Fibroblast of mammary gland (primary cell): ENCODE measurements at places on chromosomes 2 and 18.

GRCh38 chr2:225495706-225496105, 96.2 kb downstream of the NYAP2 start:
- DNase-seq, result no peak

- no peak for DNase-seq
Observed at GRCh38 chr2:15971351-15971750, 31.0 kb downstream of the MYCN start.

- DNase-seq, result no peak
Observed at GRCh38 chr18:61368001-61368400, 34.8 kb downstream of the CDH20 start.

DNA sequence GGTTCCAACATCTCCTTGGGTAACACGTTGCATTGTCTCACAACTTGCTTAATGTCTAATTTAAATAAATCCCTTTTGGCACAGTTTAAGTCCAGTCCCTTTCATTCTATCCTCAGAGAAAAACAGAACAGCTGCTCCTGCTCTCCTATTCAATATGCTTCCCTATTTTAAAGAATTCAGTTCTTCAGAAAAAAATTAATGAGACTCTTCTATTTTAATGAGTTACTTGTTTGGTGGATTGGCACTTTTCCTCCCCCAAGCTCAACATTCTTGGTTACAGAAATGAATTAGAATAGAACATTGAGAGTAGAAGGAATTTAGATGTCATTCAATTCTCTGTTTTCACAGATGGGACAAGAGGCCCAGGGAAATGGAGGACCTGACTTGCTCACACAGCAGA, 116.9 kb upstream of the ATP8B1 start:
- DNase-seq, result no peak

DNA sequence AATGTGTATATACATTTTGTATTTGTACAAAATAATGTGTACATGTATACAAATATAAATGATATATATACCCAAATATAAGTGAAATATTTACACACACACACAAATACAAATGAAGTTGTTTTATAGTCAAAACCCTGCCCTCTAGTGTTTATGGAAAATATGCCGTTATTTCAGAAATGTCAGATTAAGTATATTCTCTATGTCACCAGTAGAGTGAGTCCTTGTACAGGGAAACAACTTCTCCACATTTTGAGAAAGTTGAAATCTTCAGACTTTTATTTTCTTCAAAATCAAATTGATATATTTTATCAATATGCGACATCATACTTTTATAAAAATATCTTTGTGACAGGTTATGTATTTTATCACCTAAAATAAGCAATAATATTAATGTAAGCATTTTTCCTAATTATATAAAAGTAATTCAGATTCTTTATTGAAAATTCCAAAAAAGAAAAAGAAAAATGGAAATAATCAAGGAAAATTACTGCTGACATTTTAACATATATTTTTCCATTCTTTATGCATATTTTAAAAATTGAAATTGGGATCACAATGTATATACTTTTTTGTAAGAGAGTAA, 22.4 kb downstream of the ARL6IP6 start:
- DNase-seq, result peak; percentile 77

- peak; percentile 80 for DNase-seq
Observed at GRCh38 chr2:84495539-84496146, 20.7 kb upstream of the DNAH6 start.

DNA sequence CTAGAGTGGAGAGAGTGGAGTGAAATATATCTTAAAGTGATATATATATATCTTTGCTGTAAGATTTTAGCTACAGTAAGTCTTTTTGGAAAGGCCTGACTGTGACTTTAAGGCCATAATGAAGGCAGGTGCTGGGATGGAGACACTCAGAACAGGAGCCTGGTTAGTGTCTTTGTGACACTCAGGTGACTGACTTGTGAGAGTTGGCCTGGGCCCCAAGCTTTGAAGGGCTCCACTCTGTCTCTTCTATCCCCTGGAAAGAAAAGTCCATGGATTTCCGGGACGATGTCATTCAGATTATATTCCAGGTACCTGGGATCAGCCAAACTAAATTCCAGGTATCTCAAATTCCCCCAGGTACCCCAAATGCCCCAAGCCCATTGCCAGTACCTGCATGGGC, 276.6 kb downstream of the PDE11A start:
- DNase-seq, result no peak

DNA sequence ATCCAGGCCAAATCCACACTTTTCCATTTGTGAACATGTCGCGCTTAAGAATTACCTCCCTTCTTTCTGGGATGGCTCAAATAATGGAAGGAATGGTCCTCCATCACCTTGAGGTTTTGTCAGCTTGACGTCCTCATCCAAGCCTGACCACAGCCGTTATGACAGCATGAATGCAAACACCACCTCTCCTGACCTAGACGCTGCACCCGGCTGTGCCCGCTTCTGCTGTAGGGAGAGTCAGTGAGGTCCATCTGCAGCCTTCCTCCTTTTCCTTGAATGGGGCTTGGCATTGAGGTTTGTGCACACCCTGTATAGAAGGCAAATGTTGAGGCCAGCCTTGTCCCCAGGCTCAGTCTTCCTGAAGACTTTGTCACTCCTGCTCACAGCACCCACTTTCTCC, 85.5 kb downstream of the TGOLN2 start:
- no peak for DNase-seq

GRCh38 chr2:63399156-63399555, 189.1 kb downstream of the WDPCP start:
- no peak for DNase-seq

- peak; percentile 36 for DNase-seq
Observed at GRCh38 chr18:54612237-54612636, 21.2 kb downstream of the DYNAP start.

- no peak for DNase-seq
Observed at GRCh38 chr2:119254601-119255080, 31.0 kb downstream of the STEAP3 start.

DNA sequence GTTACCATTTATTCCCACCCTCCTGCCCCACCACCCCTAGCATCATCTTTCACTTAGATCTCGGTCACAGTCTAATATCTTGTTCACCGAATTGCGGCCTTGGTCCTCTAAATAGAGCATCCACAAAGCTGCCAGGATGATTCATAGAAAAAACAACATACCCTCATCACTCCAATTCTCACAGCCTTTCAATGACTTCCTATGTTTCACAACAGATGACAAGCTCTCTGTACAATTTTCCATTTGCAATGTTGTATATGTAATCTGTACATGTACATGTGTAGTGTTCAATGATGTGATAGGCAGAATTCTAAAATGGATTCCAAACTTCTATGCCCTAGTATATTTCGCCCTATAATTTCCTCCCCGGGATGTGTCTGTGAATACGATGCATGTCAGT, 675.6 kb upstream of the CELF4 start:
- no peak for DNase-seq

DNA sequence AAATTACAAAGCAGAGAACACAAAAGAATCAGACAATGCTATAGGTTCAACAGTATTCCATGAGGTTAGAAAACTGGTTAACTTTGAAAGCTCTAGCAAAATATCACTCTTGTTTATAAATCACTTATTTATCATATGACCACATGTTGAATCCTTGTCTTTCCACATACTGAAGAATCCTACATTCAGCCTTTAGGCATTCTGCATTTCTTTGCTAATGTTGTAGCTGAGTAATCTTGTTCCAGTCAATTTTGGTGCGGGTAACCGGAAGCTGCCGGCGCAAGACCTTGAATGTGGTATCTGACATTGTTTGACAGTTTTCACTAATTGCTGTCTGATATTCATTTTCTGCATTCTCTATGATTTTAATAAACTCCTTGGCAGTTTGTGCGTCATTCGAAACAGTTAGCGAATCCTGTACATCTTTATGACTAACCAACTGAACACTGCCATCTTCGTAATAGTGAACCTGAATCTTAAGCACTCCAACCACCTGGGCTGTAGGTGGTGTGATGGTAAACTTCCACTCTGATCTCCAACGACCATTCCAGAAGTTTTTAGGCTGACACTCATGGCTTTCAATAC, 154.1 kb downstream of the BAZ2B start:
- no peak for DNase-seq

DNA sequence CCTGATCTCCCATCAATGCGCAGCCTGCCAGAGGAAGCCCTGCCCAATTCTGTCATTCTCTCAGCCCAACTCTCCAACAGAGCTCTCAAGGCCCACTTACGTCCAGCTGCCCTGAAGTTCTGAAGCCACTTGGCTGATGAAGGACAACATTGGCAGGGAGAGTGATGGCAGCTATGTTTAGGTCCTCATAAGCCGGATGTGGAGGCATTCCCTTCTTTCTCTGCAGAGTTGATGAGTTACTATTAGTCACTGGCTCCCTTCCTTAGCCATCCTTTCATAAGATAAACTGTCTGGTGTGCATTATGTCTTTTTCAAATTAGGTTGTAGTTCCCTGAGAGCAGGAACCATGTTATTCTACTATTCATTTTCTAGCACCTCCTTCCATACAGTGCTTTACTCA, 22.5 kb upstream of the TACR1 start:
- DNase-seq, result peak; percentile 87

DNA sequence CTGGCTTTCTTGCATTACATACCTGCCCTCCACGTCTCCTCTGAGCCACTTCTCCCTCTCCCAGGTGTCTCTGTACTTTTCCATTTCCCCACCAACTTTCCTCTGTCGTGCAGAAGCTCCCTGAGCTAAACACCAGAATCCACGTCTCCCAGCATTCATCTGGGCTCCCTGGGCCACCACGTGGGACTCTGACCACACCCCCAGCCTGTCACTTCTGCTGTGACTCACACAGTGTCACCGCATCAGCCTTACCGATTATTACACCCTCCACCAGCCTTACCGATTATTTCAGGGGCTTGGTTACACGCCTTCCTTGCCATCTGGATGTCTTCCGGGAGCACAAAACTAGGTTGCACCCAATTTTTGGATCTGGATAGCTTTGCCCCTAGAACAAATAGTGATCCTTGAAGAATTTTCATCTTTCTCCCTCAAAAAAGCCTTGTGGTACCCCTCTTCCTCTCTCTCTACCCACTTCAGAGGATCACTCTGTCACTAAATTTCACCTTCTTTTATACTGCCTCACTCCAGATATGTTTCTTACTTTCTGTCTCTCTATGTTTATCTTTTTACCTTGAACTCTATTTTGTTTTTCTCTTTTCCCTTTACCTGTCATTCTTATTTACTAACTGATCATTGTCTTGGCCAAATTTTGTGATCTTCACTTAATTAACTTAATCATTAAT, 136.9 kb upstream of the CAB39 start:
- no peak for DNase-seq

DNA sequence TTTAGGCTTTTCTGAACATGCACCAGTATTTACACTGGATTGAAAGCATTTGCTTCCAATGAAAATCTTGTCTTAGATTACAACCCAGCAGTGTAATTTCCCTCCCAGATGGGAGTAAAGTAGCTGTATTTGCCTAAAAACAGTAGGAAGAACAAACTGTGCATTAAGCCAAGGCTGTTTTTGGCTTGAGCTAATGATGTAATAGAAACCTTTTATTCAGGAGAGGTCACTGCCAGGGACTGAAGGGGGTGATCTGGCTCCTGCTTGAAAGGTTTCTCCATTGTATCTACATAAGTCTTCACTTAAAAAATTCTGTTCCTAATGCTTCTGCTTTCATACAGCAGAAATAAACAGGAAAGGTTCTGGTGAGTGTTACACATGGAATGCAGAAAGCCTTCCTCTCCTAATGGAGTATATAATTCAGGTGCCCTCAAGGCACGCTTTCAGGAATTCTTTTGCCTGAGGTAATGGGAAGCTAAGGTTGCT, 74.4 kb downstream of the MEIS1 start:
- DNase-seq, result no peak

GRCh38 chr2:149538138-149538833, 49.3 kb downstream of the MMADHC start:
- DNase-seq, result no peak

GRCh38 chr2:18830962-18831361, 241.6 kb upstream of the NT5C1B start:
- no peak for DNase-seq

DNA sequence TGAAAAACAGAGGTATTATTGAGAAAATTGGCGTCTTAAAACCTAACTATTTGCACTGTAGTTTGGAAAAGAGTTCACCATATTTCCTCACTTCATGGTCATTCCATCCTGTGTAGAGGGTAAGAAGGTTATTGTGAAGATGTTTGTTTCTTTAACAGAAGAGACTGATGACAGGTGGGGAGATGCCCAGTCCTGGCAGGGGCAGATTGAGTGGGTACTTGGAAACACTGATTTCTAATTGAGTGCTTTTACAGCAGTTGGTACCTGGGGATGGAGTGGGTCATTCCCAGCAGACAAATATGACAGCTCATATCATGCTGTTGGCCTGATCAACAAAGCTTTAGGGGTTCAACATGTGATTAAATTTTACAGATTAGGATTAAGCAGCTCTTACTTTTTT, 67.5 kb downstream of the MYOM1 start:
- DNase-seq, result no peak

- no peak for DNase-seq
Observed at GRCh38 chr2:12164689-12165088, 418.3 kb downstream of the LPIN1 start.

- no peak for DNase-seq
Observed at GRCh38 chr18:51857989-51858388, 482.0 kb upstream of the DCC start.

DNA sequence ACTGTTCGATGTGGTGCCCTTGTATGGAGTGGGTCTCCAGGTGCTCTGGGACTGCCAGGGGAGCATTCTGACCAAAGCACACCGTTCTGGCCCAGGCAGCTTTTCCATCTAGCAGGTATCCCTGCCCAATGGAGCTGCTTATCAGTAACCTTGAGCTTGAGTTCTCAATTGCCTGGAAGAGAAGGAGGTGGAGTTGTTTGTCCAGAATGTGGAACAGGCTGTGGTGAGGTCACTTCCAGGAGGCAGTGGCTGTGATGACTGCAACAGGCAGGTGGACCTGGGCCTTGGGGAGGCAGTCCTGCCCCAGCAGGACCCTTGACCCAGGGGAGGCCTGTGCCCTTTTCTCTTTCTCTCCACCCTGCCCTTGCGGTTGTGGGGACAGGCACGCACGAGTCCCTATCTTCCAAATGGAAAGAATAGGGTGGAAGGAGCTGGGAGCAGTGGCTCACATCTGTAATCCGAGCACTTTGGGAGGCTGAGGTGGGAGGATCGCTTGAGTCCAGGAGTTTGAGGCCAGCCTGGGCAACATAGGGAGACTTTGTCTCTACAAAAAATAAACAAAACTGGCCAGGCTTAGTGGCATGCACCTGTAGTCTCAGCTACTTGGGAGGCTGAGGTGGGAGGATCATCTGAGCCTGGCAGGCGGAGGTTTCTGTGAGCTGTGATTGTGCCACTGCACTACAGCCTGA, 66.2 kb upstream of the MCFD2 start:
- DNase-seq, result no peak

- peak; percentile 57 for DNase-seq
Observed at GRCh38 chr2:161710131-161710915, 86.1 kb downstream of the SLC4A10 start.

- no peak for DNase-seq
Observed at GRCh38 chr2:54569745-54570301, 113.7 kb downstream of the SPTBN1 start.

DNA sequence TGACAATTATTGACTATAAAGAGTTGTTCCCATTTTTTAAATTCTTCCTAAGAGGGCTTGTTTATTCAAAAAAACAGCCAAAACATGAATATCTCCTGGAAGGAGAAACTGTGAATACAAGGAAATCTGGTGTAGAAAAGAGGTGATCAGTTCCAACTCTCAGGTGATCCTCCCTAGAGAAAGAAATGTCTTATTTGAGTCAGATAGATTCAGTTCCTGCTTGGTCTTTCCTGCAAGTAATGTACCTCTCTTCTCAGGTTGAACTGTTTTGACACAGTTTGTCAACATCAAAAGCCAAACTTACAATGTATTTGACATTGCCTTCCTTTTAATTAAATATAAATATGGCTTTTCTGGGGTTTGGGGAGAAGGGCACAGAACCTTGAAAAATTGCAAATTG, 567.4 kb downstream of the ARHGAP15 start:
- no peak for DNase-seq

GRCh38 chr2:209913786-209914345, 88.6 kb upstream of the RPE start:
- DNase-seq, result no peak
